ENCODE measurements at places on chromosomes 6 and 20.

DNA sequence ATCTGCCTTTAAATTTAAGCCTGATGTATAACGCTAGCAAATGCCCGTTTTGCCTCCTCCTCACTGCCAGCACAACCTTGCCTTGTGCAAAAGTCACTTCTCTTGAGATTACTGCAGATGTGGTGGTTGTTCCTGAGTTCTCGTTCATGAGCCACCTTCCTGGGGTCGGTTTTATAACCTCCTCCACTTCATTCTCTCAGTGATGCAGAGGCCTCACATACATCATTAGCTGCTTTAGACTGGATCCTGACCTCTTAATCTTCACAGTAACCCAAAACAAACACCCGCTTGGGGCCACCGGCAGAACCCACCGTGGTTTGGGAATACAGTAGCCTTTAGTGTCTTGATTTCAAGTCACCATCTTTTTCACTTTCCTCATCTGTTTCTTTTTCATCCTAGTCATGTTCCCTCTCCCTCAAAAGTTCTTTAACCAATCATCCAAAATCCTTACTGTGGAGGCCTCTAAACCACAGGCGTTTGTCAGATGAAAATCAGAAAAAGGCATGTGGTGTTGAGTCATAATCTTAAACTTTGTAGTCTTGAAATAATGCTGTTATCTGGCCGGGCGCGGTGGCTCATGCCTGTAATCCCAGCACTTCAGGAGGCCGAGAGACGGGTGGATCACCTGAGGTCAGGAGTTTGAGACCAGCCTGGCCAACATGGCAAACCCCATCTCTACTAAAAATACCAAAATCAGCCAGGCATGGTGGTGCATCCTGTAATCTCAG, 430.3 kb upstream of the SOX4 start:
- peak; percentile 36 for DNase-seq

DNA sequence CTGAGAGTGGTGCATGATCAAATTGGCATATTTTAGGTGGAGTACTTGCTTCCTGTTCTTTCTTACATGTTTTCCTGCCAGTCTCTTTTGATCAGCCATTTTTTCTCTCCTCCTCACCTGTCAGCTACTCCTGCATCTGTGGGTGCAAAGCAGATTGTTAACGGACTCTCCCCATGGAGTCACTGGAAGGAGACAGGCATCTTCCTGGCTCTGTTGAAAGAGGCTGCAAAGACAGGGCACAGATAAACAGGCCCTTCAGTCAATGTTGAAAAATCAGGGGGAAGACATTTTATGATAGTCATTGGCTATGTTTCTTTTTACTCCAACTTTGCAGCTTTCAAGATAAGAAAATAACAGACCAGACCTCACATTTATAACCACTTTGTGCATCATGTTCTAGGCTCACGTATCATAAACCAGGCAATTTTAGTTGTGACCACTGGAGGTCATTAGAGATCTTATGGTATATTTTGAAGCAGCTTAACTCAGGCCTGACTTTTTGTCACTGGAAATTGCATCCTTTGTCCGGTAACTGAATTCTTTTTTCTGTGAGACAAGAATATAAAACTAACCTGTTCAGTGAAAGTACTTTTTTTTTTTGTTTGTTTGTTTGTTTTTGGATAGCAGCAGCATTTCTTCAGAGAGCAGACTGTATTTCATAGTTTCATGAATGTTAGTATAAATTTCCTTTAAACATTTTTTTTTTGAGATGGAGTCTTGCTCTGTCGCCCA, 20.1 kb downstream of the ECT2L start:
- peak; percentile 66 for DNase-seq

DNA sequence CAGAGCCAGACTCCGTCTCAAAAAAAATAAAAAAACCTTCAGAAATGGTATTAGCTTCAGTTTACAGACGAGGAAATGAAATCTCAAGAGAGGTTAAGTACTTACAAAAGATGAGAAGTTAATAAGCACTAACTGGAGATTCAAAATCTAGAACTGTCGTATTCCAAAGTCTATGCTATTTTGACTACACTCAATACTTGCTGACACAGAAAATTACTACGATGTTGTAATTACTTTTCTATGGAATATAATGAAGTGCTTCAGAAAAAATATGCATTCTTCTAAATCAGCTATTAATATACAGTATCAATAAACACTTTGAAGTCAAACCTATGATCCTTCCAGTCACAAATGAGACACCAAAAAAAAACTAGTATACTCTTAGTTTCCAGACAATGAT, 12.2 kb downstream of the REPS1 start:
- DNase-seq, result no peak

DNA sequence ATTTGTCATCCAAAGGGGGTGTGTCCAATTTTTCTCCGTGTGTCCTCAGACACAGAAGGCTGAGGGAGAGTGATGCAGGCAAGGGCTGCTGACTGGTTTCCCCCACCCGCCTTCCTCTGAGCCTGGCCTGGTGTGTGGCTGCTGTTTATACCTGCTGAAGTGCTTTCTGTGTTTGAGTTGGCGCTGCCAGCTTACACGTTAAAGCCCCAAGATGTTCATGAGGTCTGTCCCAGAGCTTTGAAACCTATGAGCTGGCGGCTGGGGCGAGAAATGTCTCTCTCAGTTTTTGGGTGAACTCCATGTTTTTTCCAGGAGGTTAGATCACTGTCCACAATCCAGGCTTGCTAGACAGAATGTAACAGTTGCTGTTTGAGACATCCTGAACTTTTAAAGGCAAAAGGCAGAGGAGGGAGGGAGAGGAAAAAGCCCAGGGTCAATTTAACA, 69.0 kb upstream of the CCN2 start:
- DNase-seq, result peak; percentile 2

DNA sequence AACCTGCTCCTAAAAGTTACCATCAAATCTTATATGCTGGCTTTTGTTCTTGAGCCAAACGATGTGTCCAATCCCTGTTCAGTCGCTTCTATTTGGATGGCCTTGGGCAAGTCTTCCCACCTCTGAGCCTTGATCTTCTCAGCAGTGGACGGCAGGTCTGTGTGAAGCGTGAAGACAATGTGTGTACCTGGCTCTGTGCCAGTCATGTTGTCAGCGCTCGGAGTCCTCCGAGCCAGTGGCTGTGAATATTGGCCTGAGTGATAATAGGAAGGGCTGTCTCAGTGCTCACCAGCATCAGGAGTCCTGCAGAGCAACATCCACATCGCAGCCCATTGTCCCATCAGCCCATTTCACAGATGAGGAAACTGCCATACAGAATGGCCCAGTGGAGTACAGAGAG, 219.0 kb downstream of the CDC5L start:
- no peak for DNase-seq

DNA sequence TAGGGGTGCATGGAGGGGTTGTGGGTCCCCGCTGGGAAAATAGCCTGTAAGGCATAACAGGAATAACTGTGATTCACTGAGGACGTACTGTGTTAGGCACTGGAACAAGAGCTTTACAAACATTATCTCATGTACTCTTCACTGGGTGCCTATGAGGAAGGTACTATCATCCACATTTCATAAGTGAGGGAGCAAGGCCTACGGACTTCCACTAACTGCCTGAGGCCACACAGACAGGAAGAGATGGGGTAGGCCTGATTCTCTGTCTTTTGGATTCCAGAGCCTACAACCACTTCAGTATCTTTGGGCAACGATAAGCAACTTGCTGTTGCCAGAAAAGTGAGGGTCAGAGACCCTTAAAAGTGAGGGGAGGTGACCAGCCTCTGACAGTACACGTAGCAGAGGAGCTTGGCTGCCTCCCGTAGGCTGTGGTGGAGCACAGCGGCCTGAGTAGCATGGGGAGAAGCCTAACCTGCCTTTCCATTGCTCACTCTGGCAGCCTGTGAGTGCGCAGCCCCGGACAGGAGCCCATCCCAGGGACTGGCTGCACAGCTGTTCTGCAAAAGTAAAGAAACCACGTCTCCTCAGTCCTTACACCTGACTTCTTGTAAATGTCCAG, 30.4 kb downstream of the PSMB1 start:
- peak; percentile 15 for DNase-seq

GRCh38 chr6:2026133-2026532, 219.3 kb downstream of the GMDS start:
- no peak for DNase-seq

- peak; percentile 43 for DNase-seq
Measured at GRCh38 chr6:44223319-44224028, at the start of gene SLC29A1. TSS of gene SLC29A1 (plus strand) at chr6:44223595. CDS start at chr6:44227314, 3,719 bp downstream.

DNA sequence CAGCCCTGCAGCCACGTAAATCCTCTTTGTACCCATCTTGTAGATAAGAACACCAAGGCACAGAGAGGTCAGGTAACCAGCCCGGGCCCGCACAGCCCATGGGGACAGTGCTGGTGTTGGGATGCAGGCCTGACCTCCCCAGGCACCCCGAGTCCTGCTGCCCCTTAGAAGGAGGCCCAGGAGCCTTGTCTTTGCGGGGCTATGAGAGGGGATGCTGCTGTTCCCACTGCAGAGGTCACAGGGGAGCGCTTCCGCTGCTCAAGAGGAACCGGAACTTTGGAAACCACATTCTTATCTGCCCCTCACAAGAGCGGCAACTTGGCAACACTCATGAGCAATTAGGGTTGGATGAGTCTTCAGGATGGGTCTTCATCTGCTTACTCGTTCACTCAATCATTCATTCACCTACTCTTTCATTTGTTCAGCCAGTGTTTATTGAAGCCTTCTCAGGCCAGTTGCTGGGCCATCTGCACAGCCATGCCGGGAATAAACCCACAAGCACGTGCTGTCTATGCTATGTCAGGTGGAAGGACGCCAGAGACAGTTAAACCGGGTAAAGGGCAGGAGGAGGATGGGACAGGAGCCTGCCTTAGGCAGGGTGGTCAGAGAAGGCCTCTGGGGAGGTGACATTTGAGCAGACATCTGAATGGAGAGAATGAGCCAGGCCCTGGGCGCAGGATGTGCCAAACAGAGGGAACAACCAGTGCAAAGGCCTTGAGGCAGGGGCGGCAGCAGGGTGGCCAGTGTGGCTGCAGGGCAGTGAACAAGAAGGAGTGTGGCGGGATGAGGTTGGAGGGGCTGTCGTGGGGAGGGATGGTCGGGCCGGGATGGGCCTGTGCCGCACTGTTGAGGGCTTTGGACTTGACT, 60.8 kb downstream of the RBM38 start:
- no peak for DNase-seq

- DNase-seq, result no peak
Measured at GRCh38 chr20:14422892-14423291, 85.5 kb upstream of the FLRT3 start.

DNA sequence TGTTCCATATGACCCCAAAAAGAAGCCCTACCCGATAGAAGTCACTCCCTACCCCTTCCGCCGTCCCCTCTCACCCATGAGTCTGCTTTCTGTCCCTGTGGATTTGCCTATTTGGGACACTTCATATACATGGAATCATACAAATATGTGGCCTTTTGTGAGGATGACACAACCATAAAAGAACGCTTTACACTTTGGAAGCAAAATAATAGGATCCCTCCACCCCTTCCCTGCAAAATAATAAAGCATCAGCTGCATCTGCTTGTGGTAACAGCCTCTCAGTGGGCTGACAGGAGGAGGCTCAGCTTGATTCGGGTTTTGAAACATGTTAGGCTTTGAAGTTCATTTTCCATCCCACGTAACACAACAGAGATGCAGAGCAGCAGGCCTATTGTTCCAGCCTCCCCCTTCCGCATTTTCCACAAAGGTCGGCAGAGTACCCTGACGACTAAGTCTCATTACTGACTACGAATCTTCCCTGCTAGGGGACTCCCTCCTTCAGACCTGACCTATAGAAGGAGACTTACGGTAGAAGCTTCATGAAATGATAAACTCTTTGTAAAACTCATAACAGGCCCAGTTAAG, 99.1 kb downstream of the ALDH8A1 start:
- no peak for DNase-seq

- DNase-seq, result no peak
Measured at GRCh38 chr20:51928931-51929330, 126.6 kb upstream of the SALL4 start.

- DNase-seq, result no peak
Measured at GRCh38 chr20:31565699-31566318, 39.3 kb upstream of the ID1 start.

DNA sequence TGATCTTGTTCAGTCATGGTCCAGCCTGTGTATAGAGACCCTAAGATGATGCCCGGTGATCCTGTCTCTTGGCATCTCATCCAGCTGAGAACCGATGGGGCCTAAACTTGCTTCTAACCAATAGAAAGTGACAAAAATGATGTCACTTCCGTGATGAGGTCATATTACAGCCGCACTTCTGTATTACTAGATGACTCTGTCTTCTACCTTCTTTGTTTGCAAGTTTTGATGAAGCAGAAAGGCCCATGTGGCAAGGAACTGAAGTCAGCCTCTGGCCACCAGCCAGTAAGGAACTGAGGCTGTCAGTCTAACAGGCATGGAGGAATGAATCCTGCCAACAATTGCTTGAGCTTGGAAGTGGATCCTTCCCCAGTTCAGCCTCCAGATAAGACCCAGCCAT, 32.8 kb upstream of the HLA-C start:
- no peak for DNase-seq

DNA sequence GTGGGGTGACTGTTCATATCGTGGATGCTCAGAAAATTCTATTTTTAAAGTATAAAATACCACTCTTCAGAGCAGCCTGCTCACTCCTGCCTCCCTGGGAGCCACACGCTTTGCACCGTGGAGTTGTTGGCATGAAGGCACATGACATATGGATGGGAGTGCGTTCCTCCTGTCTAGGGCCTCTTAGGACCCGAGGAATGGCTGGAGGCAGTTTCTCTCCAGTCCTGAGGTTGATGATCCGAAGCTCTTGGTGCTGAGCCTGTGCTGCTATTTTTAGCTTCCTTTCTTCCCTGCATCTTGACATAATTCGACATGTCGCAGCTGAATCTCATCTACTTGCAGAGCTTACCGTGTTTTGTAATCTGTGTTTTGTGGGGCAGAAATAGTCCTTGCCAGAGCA, 73.9 kb downstream of the PHACTR3 start:
- DNase-seq, result no peak

- no peak for DNase-seq
Measured at GRCh38 chr6:120869397-120869796, 464.9 kb downstream of the TBC1D32 start.

DNA sequence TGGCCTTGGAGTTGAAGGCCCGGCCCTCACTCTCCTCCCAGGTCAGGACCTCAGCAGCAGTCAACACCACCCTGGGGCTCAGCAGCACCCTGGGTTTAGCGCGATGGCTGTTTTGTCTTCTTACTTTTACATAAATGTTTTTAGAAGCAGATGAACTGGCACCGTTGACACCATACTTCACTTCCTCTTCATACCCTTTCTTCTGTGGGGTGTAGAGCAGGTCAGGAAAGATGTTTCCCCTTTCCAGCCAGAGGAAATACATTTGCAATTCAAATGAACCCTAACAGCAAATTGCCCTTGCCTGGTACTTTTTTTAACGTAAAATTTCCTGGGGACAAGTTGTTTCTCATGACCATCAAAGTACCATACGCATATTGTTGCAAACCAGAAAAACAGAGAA, 54.7 kb upstream of the SNX9 start:
- DNase-seq, result no peak

DNA sequence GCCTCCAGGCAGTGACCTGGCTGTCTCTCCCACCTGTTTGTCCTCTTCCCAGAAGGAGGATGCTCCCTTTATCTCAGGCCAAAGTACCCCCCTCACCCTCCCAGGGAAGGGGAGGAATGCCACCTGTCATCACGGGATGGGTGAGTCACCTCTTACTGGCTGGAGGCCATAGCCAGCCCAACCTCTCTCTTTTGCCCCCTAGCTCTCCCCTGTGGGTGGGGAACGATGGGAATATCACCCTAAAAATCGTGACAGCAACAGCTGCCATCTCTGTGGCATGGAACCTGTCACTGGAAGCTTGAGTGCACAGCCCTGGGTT, 137.5 kb upstream of the PTPN1 start:
- DNase-seq, result no peak

All from HCEC 1CT (cell line).